NCI-H1694 treated with DMSO at 0.1 percent for 48 hours (cell line): ENCODE measurements at places on chromosomes 2 and 18.

DNA sequence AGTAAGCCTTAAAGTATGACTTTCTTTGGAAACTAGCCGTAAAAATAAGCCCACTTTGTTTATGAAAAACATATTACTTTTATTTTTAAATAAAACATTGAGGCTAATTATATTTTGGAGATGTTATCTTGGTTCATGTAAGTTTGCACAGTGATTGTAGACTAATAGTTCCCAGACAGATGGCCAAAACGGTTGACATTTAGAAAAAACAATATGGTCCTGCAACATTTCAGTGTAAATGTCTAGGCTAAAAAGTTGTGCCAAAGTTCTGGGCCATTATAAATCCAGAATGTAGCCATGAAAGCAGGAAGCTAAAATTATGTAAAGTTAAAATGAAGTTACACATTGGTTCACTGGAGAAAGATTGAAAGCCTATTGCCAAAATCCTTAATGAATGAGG lies 43.6 kb downstream of the SLC5A7 start:
- DNase-seq, result no peak

GRCh38 chr2:24008672-24009366 lies 1.1 kb upstream of the MFSD2B start:
- DNase-seq, result no peak

DNA sequence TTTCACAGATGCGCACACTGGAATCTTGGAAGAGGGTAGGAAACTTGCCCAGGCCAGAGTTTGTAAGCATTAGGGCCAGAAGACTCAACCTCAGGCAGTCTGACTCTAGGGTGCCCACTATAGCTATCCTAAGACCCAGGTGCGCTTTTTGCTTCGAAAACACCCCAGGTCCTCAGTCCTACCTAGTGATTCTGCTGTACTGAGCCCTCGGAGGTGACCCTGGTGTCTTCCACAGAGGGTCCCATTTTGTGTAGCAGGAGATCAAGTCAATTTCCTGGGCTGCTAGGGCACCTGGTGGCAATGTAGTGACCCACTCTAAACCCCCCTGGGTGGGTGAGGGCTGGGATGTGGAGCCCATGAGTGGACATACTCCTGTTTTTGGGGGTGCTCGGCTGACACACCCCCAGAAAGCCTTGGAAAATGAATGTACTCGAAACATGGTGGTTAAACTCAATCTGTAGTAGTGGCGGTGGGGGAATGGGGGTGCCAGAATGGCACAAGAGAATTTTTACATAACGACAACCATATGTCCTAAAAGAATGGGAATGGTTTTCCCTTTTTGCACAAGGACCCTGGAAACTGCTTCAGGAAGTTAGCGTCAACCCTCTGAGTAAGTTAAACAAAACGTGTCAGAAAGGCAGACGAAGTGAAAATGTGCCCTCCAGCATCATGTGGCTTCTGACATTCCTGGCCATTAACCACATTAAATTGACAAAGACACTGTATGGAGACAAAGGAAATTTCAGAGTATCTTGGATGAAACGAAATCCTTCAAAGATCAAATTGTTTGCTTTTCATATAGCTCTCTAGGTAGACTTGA lies 218.0 kb upstream of the COPS8 start:
- no peak for DNase-seq

DNA sequence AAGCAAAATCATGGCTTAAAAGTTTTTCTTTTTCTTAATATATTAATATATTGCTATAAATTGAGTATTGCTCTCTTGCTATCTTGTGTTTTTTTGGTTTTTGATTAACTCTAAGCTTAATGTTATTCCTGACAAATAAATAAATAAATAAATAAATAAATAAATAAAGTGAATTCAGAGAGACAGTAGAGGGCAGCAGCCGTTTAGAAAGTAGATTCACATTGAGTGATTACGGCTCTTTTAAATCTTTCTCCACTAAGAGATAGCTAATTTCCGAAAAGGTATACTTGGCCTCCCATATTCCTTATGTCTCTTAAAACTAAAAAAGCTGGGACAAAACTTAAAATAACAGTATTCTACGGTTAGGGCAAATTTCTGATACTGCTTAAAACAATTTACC lies 34.3 kb downstream of the MSH2 start:
- DNase-seq, result peak; percentile 60

DNA sequence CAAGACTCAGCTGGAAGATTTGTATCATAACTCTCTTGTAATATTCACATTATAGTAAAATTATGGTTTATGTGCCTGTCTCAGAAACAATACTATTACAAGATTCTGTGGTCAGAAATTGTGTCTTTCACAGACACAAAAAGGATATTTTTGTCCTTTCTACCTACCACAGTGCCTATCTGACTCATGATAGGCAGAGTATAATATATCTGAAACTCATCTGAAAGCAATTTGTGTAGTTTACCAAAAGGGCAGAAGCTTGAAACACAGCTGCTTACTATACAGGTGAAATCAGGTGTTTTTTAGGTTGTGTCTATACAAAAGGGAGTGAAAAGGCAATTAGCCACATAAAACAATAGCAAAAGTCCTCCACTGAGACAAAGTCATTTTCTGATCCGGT lies 10.9 kb downstream of the TMEM200C start:
- DNase-seq, result no peak

GRCh38 chr2:26139269-26140183 lies 33.4 kb upstream of the GAREM2 start:
- no peak for DNase-seq

GRCh38 chr2:44844651-44845270 lies 96.7 kb upstream of the SIX3 start:
- DNase-seq, result no peak
